SK-N-MC (cell line): ENCODE measurements at places on chromosomes 2 and 18.

GRCh38 chr2:71256421-71256820, 29.5 kb upstream of the PAIP2B start:
- no peak for DNase-seq

DNA sequence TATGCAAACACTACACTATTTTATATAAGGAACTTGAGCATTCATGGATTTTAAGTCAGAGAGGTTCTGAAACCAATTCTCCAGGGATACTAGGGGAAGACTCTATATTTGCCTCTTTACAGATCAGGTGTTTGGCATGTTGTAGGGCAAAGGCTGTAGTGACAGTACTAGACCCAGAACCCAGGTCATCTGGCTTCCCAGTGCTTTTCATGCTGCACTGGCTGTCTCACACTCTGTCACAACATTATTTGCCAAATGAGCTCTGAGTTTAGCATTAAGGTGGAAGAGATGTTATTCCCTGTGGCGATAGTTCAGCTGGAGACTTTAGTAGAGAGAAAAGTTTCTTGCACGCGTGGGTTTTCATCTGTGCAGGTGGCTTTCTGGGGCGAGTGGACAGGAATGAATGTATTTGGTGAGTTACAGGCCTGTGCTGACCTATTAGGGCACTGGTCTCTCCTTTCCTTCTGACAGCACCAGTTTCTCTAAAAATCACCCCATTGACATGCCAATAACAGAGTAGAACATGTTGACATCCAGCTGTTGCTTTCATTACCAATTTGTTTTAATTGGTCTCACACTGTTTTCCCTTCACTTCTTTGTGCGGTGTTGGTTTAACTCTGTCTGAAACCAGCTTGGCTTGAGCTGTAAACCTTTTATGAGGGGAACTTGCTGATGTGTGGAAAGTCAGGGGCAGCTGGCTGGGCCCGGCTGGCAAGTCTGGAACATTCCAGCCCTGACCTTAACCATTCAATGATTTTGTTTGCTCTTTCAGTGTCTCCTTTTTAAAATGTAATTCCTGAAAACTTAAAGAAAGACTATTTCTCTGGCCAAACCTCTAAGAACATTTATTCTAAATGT, 643.0 kb upstream of the FAM98A start:
- no peak for DNase-seq

DNA sequence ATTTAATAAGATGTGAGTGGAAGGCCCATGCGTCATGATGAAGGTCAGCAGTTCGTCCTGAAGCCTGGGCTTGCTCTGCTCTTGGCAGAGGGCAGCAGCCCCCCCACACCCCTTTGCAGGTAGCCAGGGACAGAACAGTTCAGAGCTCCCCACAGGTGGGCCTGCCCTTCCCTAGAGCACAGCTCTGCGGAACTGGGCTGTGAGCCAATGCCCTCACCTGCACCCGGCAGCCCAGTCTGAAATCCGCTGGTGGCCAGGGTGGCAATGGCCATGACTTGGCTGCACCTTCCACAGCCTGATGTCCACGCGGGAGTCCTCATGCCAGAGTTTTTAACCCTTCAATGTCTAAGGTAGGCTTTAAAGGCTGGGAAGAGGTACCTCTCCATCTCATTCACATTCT, 136.7 kb downstream of the ACKR3 start:
- DNase-seq = no peak

- no peak for DNase-seq
These were observed 463.7 kb upstream of the DSEL start for GRCh38 chr18:67980241-67980640.

GRCh38 chr2:240819858-240820606, at the start of gene KIF1A:
TSS of gene KIF1A (minus strand) at chr2:240820219. CDS start at chr2:240797752, 22,467 bp downstream.
- DNase-seq = no peak

GRCh38 chr2:43461453-43462073, 134.3 kb downstream of the THADA start:
- no peak for DNase-seq

GRCh38 chr2:110126906-110127305, 11.3 kb upstream of the MALL start:
- no peak for DNase-seq

GRCh38 chr2:132760405-132760804, 90.4 kb upstream of the LYPD1 start:
- no peak for DNase-seq

DNA sequence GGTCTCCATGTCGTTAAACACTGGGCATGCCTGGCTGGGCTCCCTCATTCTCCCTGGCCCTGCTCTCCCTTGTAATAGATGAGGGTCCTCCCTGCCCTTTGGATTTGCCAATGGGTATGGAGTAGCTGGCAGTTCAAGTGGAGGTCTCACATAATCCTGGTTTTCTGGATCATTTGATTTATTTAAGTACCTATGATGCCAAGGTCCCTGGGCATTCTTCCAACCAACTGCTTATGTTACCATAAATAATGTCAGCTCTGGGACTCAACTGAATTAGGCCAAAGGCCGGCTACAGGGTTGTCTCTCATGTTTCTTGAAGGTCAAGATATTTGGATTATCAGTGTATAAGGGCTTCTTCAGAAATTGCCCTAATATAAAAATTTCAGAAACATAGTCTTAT, 104.9 kb upstream of the LYPD6 start:
- DNase-seq = no peak

- no peak for DNase-seq
These were observed 64.8 kb upstream of the GALNT5 start for GRCh38 chr2:157192445-157193423.

GRCh38 chr18:5969355-5969988, 74.2 kb upstream of the TMEM200C start:
- no peak for DNase-seq

DNA sequence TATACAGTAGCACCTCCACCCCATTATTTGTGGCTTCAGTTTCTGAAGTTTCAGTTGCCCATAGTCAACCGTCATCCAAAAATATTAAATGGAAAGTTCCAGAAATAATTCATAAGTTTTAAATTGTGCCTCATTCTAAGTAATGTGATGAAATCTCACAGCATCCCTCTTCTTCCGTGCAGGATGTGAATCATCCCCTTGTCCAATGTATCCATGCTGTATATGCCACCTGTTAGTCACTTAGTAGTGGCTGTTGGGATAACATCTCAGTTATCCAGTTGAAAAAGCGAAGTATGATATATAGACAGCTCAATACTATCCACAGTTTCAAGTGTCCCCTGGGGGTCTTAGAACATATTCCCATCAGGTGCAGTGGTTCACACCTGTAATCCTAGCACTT, 119.1 kb upstream of the OTX1 start:
- no peak for DNase-seq
